ENCODE measurements at places on chromosomes 12 and 14. TPM values are rescaled to one million over a fixed set of nuclear protein-coding genes. Genes with fewer than 3 reads are reported as not detected.

GRCh38 chr12:106580671-106581508, 1.9 kb upstream of the RFX4 start:
- H3K4me3 ChIP-seq, result no peak overlapping the region
- H3K27me3 ChIP-seq, result no peaks in the 10 kb centered on the region
- no peak for DNase-seq
- H3K4me1 ChIP-seq, result no peaks in the 10 kb centered on the region
- no peak overlapping the region for H3K27ac ChIP-seq

GRCh38 chr12:44960856-44961255, 84.7 kb upstream of the NELL2 start:
- H3K4me1 ChIP-seq, result no peaks in the 10 kb centered on the region
- no peaks in the 10 kb centered on the region for H3K27me3 ChIP-seq
- no peaks in the 10 kb centered on the region for H3K36me3 ChIP-seq
- H3K27ac ChIP-seq, result no peak overlapping the region

DNA sequence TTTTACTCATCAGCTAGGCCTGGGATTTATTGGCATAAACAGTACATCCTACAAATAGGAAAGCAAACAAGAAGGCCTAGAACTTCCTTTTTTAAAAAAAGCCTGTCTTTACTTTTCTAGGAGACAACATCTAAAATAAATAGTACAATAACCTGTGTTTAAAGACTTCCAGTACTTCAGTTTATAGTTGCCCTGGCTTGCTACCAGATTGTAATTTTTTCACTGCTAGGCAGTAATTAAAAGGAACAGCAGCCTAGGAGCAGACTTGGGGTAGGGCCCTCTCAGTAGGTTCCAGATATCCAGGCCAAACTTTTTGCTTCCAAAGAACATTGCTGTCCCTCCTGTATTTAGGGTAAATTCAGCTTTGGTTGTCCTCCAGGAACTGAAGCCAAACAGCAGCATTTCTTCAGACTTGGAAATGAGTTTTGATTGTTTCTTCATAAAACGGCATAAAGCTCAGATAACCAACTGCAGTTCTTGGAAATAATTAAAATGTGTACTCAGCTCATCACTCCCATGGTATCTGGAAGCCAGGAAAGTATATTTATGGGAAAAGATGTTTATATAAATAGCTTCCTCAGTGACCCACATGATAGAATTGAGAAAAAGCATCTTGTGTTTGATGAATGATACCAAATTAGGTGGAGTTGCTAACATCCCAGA, 61.7 kb downstream of the PPP1R36 start:
- H3K27me3 ChIP-seq, result no peaks in the 10 kb centered on the region
- no peak overlapping the region for H3K4me3 ChIP-seq

The GLT1D1 gene
- total RNA-seq, result not detected

DNA sequence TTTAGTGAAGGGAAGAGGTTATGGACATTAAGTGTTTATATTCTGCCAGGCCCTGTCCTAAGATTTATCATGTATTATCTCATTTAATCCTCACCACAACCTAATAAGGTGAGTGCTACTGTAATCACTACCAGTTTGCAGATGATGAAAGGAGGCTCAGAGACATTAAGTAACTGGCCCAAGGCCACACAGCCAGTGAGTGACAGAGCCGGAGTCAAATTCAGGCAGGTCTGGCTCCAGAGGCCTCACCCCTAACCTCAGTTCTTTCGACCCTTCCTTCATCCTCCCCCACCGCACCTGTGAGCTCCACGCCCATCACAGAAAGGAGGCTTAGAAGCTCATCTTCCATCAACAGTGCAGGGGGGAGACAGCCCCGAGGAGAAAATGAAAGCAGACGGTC, 197.3 kb downstream of the RBM19 start:
- no peak overlapping the region for H3K4me3 ChIP-seq
- H3K4me1 ChIP-seq, result peaks cover 14% of the 10 kb centered on the region
- no peak overlapping the region for H3K27ac ChIP-seq
- DNase-seq, result no peak
- no peaks in the 10 kb centered on the region for H3K27me3 ChIP-seq

- no peaks in the 10 kb centered on the region for H3K27me3 ChIP-seq
- DNase-seq, result no peak
- H3K36me3 ChIP-seq, result no peaks in the 10 kb centered on the region
- no peak overlapping the region for H3K4me3 ChIP-seq
Observed at GRCh38 chr12:24230061-24230701, 280.7 kb upstream of the SOX5 start.

- H3K27me3 ChIP-seq, result no peaks in the 10 kb centered on the region
- no peak overlapping the region for H3K4me3 ChIP-seq
- H3K27ac ChIP-seq, result no peak overlapping the region
- peaks cover 23% of the 10 kb centered on the region for H3K4me1 ChIP-seq
- no peak for DNase-seq
Observed at GRCh38 chr12:123992118-123992825, 19.3 kb downstream of the ZNF664 start.

The SPTB gene
- total RNA-seq, result not detected

The BMP4 gene
- not detected for total RNA-seq

The CLBA1 gene
- 14.5 TPM for total RNA-seq

The ERGIC2 gene
- 99.3 TPM for total RNA-seq

GRCh38 chr14:20801726-20802125, 918 bp downstream of the RNASE1 start:
- H3K27ac ChIP-seq, result no peak overlapping the region
- no peak overlapping the region for H3K4me3 ChIP-seq
- H3K4me1 ChIP-seq, result no peaks in the 10 kb centered on the region
- no peaks in the 10 kb centered on the region for H3K36me3 ChIP-seq
- 0 out of 2 replicates have a peak, but pooled peaks cover 2% of the 10 kb centered on the region for H3K27me3 ChIP-seq

DNA sequence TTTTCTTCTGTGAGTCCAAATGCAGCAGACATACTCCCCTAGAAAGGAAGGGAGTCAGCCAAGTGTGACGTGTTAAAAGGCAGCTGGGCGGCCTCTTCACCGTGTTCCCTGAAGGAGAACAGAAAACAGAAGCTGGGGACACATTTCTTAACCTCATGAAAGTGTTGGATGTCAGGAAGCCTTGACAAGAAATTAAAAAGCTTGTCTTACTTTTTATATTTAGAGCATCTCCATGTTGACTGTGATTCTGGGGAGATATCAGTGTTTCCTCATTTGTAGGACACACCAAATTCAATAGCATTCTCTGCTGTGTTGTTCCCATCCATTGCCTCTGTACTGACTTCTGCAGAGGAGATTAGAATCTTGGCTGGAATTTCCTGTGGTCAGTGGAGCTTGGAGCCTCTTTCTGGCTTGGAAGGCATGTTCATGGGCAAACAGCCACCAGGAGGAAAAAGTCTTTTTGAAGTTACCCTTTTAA, 93.7 kb downstream of the RMST start:
- H3K4me1 ChIP-seq, result peaks cover 41% of the 10 kb centered on the region
- no peak overlapping the region for H3K27ac ChIP-seq
- no peak for DNase-seq
- H3K27me3 ChIP-seq, result no peaks in the 10 kb centered on the region

- H3K4me3 ChIP-seq, result no peak overlapping the region
- no peaks in the 10 kb centered on the region for H3K4me1 ChIP-seq
- no peak overlapping the region for H3K27ac ChIP-seq
Observed at GRCh38 chr12:118827047-118827446, 154.3 kb upstream of the SRRM4 start.

DNA sequence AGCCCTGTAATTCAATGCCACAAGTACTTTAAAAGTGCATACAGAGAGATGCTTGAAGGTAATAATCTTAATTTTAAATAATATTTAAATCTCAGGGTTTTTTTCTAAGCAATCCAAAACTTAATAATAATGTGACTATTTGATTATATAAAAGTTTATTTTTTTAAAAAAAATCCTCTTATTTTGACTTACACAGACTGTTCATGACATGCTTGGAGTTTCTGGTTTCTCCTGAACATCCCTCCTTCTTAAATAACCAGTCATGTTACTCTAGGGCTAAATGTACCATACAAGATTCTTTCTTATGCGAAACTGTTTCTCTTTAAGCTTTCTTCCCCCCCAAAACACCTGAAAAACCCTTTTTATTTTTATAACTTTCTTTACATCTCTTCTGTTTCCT, 58.2 kb upstream of the SLC2A13 start:
- no peaks in the 10 kb centered on the region for H3K27me3 ChIP-seq
- no peaks in the 10 kb centered on the region for H3K4me1 ChIP-seq
- no peaks in the 10 kb centered on the region for H3K36me3 ChIP-seq
- no peak overlapping the region for H3K27ac ChIP-seq

GRCh38 chr14:56751471-56751870, 58.8 kb downstream of the OTX2 start:
- H3K27me3 ChIP-seq, result no peaks in the 10 kb centered on the region
- no peaks in the 10 kb centered on the region for H3K4me1 ChIP-seq
- no peaks in the 10 kb centered on the region for H3K36me3 ChIP-seq
- H3K27ac ChIP-seq, result no peak overlapping the region
- H3K4me3 ChIP-seq, result no peak overlapping the region

GRCh38 chr12:77630344-77630743, 200.3 kb upstream of the NAV3 start:
- no peaks in the 10 kb centered on the region for H3K36me3 ChIP-seq
- no peak overlapping the region for H3K27ac ChIP-seq
- DNase-seq, result no peak
- H3K4me1 ChIP-seq, result no peaks in the 10 kb centered on the region

GRCh38 chr12:74889563-74890236, 319.9 kb downstream of the KCNC2 start:
- no peak overlapping the region for H3K4me3 ChIP-seq
- no peaks in the 10 kb centered on the region for H3K27me3 ChIP-seq
- H3K4me1 ChIP-seq, result peaks cover 55% of the 10 kb centered on the region
- H3K36me3 ChIP-seq, result no peaks in the 10 kb centered on the region
